ENCODE measurements at places on chromosomes 16 and 17. TPM values are rescaled to one million over a fixed set of nuclear protein-coding genes. Genes with fewer than 3 reads are reported as not detected.

GRCh38 chr17:7336240-7337175, at the start of gene ACAP1:
Gene ACAP1, plus strand, starts transcription at chr17:7336529. Its CDS starts 206 bp downstream, at chr17:7336735.
- peak; percentile 81 for DNase-seq

DNA sequence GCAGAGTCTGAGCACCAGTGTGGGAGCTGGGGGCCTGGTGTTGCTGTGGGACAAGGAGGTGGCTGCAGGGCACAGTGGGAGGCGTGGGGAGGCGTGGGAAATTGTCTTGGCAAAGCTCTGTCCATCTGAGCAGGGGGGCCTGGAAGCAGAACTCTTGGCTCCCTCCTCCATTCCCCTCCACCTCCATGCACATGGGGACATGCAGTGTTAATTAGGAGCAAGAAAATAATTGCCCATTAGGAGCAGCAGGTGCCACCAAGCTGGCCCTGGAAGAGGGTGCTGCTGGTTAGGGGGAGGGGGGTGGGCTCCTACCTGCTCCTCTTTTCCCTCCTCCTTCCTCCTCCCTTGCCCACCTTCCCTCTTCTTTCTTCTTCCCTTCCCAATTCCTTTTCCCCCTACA, 4.5 kb downstream of the TTYH2 start:
- DNase-seq: no peak

- no peak for DNase-seq
Observed at GRCh38 chr16:3961449-3961849, 80.9 kb upstream of the CREBBP start.

DNA sequence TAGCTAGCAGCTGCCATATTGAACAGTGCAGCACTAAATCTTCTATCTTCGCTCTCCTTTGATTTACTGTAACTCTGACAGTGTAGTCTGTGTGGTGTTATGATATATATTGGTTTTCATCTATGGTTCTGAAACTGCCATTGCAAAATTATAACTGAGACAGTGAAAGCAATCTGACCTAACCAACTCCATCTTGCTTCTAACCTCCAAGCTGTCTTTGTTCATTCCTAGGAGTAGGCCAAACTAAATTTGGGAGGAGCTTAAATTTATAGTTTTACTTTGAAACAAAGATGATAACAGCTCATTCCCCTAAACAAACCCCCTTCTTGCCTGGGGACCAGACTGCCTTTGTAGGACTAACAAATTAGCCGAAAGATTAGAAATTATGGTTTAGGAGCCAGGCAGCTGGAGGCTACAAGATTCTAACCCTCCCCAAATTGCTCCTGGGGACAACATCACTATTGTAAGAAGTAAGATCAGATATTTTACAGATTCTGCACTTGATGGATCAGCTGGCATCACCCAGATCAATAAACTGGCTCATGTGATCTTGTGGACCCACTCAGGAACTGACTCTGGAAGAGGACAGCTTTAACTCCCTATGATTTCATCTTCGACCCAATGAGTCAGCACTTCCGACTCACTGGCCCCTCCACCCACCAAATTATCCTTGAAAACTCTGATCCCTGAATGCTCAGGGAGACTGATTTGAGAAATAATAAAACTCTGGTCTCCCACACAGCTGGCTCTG, 47.0 kb upstream of the FBXO47 start:
- no peak for DNase-seq

DNA sequence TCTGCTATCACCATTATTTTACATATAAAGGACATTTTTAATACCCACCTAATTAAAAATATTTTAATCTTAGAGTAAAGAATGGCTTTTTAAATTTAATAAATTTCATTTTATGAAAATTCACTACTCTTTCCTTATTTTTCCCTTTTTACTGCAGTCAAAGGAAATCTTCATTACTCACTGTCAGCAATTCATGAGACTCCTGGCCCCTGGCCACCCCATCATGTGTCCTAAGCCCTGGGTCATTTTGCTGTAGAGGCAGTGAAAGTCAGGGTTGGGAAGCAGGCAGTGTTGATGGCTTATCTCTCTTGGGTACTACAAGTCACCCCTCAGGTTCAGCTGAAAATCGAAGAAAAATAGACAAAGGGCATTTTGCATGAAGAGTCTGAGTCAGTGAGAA, 468.6 kb upstream of the CCL2 start:
- no peak for DNase-seq

- no peak for DNase-seq
Observed at GRCh38 chr16:21300309-21301167, 22.4 kb upstream of the CRYM start.

DNA sequence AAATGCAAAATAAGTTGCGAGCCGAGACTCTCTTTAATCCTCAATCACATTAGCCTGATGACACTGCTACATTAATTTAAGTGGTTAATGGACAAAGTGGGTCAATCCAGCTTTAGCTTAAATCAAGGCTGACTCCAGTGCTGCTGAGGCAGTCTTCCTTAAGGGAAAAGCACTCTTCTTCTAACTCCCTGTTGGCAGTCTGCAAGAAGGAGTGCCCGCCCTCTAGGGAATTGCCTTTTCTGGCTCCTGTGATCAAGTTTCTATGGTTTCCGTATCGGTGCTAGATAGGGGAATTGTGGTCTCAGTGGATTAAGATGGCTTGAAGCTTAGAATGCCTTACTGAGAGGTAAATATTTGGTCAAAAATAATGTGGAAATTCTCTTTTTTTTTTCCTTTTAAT, 41.0 kb downstream of the HS3ST3B1 start:
- DNase-seq: no peak

GRCh38 chr16:57960826-57961472, 10.0 kb downstream of the CNGB1 start:
- no peak for DNase-seq

- no peak for DNase-seq
Observed at GRCh38 chr16:89859615-89860007, 13.8 kb upstream of the TCF25 start.

GRCh38 chr16:16096121-16096857, 127.0 kb downstream of the ABCC6 start:
- no peak for DNase-seq

DNA sequence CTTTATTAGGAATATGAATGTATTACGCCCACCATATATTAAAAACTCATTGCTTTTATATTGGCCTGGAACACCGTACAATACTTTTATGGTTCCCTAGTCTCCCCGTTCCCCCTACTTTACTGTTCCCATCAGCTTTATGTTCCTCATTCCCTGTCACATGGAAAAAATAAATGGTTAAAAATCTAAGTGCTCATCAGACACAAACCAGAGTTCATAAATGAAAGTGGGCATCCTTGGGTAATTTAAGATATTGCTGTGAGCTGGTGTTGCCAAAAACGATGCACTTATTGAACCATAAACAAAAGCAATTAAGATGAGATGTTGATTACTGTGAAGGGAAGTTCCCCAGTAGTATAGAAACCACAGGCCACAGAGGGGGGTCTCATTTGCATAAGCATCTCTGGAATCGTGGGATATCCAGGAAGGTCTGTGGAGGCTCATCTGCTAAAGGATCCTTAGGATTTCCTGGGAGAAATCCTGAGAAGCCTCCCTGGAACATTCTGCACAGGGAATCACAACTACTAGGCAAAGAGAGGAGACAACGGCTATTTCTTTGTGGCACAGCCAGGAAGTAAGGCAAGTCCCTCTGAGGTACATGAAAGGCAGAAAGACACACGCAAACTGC, 591.4 kb upstream of the CDH11 start:
- no peak for DNase-seq

DNA sequence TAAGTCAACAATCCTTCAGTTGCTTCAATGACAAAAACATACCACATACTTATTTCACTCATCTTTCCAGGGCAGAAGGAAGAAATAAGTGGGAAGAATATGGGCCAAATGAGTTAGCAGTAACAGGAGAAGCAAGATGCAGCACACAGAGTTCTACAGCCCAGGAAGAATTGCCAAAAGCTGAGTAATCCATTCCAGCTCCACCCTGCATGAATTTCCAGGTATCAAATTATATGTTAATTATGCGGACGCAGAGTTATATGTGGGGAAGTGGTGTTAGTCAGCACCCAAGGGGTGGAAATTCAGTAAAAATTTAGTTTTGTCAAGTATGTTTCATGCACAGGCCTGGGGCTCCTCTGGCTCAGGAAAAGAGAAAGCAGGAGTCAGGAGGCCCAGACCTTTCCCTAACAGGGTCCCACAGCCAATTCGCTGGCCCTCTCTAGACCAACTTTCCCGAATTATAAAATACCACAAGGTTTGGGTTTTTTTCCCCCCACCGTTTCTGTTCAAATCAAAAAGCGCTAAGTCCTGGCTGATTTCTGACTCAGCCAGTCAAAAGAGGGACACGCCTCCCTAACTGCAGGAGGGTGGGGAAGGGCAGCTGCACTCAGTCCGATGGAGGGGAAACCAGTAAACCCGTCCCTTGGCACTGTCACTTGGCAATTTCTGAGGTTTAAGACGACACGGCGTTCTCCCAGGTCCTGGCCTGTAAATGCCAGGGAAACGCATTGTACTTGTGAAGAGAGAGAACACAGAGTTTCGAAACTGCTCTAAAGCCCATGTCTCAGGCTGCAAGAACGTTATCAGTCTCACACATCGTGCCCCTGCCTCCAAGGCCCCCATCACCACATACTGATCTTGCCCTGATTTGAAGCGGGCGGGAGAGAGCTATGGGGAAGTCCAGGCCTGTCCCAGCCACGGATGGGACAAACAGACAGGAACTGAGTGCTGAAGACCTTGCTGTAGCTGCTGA, 58.1 kb downstream of the ZFHX3 start:
- no peak for DNase-seq

DNA sequence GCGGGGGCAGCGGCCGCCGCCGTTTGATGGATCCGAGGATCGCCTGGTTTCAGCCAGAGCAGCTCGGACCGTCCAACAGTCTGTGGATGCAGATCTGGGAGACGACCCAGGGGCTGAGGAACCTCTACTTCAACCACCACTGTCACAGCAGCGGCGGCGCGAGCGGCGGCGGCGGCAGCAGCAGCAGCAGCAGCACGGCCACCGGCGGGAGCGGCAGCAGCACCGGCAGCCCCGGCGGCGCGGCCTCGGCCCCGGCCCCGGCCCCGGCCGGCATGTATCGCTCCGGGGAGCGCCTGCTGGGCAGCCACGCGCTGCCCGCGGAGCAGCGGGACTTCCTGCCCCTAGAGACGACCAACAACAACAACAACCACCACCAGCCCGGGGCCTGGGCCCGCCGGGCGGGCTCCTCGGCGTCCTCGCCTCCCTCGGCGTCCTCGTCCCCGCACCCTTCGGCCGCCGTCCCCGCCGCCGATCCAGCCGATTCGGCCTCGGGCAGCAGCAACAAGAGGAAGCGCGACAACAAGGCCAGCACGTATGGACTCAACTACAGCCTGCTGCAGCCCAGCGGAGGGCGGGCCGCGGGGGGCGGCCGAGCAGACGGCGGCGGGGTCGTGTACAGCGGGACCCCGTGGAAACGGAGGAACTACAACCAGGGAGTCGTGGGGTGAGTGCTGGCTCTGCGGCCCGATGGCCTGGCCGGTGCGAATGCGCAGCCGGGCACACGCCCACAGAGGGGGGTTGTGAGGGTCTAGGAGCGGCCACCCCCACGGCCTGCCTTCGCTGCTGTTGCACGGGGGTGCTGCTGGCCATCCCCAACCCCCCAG, 702 bp downstream of the TENT4B start:
- DNase-seq: no peak

GRCh38 chr17:64063088-64063487, 42.7 kb upstream of the ICAM2 start:
- peak; percentile 13 for DNase-seq

DNA sequence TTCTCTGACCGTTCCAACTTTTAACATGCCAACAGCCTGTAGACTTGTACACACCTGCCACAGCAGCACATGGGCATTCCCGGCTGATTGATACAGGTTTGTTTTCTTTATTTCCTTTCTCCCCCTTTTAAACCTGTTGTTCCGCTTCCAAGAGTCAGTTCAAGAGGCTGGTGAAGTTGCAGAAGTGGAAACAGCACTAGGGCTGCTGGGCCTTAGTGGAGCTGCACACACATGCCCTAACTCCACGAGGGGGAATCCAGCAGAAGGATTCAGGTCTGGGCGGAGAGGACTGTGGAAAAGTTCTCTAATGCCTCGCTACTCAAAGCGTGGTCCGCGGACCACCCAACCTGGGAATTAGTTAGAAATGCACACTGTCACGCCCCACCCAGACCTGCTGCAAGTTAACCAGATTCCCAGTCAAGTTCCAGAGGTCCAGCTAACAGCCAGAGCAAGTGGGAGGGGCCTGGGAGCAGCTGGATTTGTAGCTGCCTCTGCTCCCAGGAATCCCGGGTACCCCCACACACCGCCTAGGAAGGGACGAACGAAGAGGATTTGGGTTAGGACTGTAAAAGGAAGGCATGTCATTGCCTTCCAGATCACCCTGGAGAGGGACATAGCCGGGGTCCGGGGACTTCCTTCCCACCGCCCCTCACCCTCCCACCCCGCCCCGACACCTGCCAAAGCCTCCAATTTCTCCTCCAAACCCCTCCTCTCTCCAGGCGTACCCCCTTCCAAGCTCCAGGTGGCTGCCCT, 542 bp downstream of the SLC39A11 start:
- no peak for DNase-seq

GRCh38 chr16:47143677-47144558, at the start of gene NETO2:
Gene NETO2, minus strand, starts transcription at chr16:47143945. Its CDS starts 333 bp downstream, at chr16:47143612.
- peak; percentile 53 for DNase-seq

DNA sequence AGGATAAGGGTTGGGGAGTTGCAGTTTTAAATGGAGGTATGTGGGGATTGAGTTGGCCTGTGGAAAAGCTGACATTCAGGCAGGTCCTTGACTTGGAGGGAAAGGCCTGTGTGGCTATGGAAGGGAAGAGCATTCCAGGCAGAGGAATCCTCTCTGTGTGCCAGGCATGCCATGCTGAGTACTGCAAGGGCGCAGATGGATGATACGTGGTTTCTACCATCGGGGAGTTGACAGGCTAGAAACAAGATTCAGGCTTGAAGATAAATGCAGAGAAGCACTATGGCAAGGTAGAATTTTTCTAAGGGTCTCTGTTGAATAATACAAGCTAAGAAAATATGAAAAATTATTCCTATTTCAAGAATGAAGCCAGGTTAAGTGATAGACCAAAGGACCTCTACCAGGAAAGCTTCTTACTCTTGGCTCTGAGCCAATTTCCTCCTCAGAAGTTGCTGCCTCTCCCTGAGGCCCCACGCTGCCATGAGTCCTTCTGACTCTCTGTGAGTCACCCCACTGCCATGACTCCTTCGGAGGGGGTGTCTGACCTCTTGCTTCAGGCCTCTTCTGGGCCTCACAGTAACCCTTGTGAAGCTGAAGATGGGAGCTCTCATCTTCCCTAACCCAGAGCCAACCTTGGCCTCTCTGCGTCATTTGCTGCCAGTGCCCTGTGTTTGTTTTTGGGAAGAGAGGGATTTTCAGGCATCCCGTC, 75.8 kb downstream of the WNT3 start:
- no peak for DNase-seq

- no peak for DNase-seq
Observed at GRCh38 chr16:79795556-79795955, 195.0 kb upstream of the MAF start.

Gene TSR3
- total RNA-seq: 91.8 TPM

Gene NDUFB10
- 150 TPM for total RNA-seq

Gene CCDC154
- 2.8 TPM for total RNA-seq

Gene TEKT5
- total RNA-seq: not detected

All from CD8-positive, alpha-beta memory T cell (primary cell).